ENCODE measurements at places on chromosomes 4 and X. TPM values are rescaled to one million over a fixed set of nuclear protein-coding genes. Genes with fewer than 3 reads are reported as not detected.

Gene TEX13C
- total RNA-seq = not detected

GRCh38 chr4:10898072-10898471 lies 213.5 kb upstream of the CLNK start:
- DNase-seq = no peak

GRCh38 chrX:3415011-3415410 lies 68.6 kb upstream of the MXRA5 start:
- no peak for DNase-seq

- no peak for DNase-seq
Measured at GRCh38 chr4:71533121-71533520, 194.3 kb downstream of the SLC4A4 start.

GRCh38 chr4:159538556-159538955 lies 435.7 kb downstream of the RAPGEF2 start:
- no peak for DNase-seq

DNA sequence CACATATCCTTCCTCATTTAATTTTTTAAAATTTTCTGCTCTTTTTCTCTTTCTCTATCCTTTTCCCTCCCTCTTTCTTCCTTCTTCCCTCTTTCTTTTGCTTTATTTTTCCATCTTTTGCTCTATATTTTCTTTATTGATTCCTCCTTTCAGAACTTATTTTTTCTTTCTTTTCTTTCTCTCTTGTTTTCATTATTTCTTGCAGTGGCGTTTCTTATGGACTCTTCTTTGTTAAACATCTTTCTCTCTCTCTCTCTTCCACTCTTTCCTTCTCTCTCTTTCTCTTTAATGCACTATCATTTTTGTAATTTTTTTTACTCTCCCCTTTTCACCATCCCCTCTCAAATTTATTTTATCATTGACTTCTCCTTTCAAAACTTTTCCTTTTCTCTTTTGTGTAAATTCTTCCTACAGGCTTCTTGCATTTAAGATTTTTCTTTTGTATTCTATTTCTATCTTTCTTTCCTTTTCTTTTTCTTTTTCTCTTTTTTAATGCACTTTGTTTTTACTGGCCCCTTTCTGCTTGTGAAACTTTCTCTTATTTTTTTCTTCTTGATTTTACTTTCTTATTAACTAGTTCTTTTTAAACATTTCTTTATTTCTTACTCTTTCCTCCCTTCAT lies 97.0 kb downstream of the RBMX2 start:
- DNase-seq = no peak

DNA sequence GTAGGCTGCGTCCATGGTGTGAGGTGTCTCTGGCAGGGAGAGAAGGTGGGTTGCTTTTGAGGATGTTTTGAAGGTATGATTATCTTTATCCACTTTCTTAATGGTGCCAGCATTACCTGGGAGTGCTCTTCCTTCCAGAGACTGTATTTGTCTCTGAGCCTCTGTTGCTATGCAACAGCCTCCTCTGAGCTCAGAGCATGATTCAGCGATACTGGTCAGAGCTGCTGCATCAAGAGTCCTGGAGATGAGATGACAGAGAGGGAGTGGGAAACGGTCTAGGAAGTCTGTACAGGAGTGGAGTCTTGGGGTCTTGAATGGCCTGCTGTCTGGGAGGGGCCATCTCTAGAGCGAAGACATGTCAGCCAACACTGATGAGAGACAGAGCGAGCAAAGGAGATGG lies 104.4 kb upstream of the RAB40AL start:
- DNase-seq = no peak

GRCh38 chr4:88985088-88985773 lies 71.8 kb downstream of the FAM13A start:
- no peak for DNase-seq

GRCh38 chrX:130810561-130810960 lies 92.4 kb downstream of the ENOX2 start:
- DNase-seq = no peak

DNA sequence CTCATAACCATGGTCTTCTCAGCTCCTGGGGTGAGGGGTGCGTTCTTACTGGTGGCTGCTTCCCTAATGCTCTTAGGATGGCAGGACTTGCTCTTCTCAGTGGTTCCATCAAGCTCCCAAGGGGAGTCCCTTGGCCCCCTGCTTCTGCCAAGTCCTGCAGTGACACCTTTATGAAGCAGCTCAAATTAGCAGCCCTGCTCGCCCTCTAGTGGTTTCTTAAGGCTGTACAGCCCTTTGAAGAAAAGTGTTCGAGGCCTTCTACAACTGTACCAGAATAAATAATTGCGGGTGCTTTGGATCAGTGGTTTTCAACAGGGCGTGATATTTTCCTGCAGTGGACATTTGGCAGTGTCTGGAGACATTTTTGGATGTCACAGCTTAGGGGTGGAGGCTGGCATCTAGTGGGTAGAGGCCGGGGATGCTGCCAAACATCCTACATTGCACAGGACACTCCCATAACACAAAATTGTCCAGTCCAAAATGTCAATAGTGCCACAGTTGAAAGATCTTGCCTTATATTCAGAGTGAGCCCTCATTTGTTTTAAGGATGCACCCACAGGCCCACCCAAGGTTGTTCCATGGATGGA lies 204.7 kb upstream of the S100G start:
- no peak for DNase-seq

Measured in glomerular endothelial cell (primary cell).